ENCODE measurements at places on chromosomes 12 and 14. TPM values are rescaled to one million over a fixed set of nuclear protein-coding genes. Genes with fewer than 3 reads are reported as not detected.

GRCh38 chr12:28378736-28379135 is 188.5 kb downstream of the CCDC91 start:
- H3K4me3 ChIP-seq: no peak overlapping the region
- no peak overlapping the region for H3K27ac ChIP-seq
- no peaks in the 10 kb centered on the region for H3K27me3 ChIP-seq

DNA sequence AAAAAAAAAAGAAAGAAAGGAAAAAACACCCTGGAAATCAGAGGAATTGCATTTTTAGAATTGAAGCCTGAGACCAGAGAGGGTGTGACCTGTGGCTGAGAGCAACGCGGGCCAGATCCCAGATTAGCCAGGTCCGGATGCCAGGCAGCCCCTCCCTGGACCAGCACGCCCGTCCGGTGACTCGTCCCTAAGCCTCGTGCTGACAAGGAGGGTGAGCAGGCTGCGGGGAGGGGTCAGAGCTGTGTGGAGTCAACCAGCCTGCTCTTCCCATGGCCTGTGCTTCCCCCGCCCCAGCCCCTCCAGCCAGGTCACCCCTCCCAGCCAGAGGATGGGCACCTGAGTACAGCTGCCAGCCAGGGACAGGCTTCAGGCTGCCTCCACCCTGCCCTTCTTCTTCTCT is 4.2 kb upstream of the KLC1 start:
- no peak for DNase-seq
- H3K4me1 ChIP-seq: peaks cover 36% of the 10 kb centered on the region
- H3K27ac ChIP-seq: peak overlapping the region; percentile 65
- no peaks in the 10 kb centered on the region for H3K36me3 ChIP-seq
- no peak overlapping the region for H3K4me3 ChIP-seq

GRCh38 chr14:99397698-99398097 is 83.0 kb downstream of the SETD3 start:
- no peaks in the 10 kb centered on the region for H3K27me3 ChIP-seq
- no peak for DNase-seq
- no peak overlapping the region for H3K4me3 ChIP-seq

DNA sequence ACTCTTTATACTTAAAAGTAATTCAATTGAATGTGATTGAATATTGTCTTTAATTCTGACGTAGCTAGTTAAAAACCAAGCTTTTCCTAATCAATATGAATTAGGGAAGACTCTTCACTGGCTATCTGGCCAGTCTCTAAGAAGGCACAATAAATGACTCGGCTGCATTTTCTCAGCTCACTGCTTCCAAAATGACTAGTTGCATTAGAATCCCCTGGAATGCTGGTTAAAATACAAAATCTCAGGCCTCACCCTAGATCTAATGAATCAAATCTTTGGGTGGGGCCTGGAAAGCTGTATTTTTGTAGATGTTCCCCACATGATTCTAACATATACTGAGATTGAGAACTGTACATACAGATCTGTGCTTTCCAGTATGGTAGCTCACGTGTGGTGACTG is 242.1 kb downstream of the CHST11 start:
- no peak overlapping the region for H3K4me3 ChIP-seq
- no peak overlapping the region for H3K27ac ChIP-seq
- peaks cover 18% of the 10 kb centered on the region for H3K36me3 ChIP-seq

- H3K36me3 ChIP-seq: no peaks in the 10 kb centered on the region
- no peak for DNase-seq
- H3K4me1 ChIP-seq: no peaks in the 10 kb centered on the region
- no peak overlapping the region for H3K27ac ChIP-seq
- no peaks in the 10 kb centered on the region for H3K27me3 ChIP-seq
- H3K4me3 ChIP-seq: no peak overlapping the region
These were observed 284.7 kb downstream of the DUSP6 start for GRCh38 chr12:89067421-89068187.

DNA sequence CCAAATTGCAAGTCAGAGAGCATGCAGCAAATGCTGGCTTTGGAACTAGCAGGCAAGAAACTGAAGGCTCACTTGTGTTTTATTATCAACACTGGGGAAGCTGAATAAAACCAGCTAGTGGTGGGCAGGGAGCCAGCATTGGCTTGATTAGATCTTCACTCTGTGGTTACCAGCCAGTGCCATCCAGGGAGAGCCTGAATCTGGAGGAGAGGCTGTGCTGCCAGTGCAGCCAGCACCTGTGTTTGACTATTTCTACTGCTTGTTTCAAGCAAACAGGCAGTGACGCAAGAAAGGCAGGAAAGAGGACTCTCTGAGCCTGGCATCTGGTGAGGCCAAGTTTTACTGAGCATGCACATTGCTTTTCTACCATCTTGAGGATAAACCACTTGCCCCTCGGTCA is 247.0 kb downstream of the PHLDA1 start:
- no peaks in the 10 kb centered on the region for H3K36me3 ChIP-seq
- H3K27me3 ChIP-seq: no peaks in the 10 kb centered on the region
- no peak overlapping the region for H3K4me3 ChIP-seq
- no peak for DNase-seq

ATF1 gene
- 30.6 TPM for total RNA-seq

- H3K27ac ChIP-seq: no peak overlapping the region
- H3K4me3 ChIP-seq: no peak overlapping the region
- H3K36me3 ChIP-seq: peaks cover 64% of the 10 kb centered on the region
- no peaks in the 10 kb centered on the region for H3K4me1 ChIP-seq
- no peak for DNase-seq
These were observed 45.3 kb downstream of the DGLUCY start for GRCh38 chr14:91159182-91159581.

DNA sequence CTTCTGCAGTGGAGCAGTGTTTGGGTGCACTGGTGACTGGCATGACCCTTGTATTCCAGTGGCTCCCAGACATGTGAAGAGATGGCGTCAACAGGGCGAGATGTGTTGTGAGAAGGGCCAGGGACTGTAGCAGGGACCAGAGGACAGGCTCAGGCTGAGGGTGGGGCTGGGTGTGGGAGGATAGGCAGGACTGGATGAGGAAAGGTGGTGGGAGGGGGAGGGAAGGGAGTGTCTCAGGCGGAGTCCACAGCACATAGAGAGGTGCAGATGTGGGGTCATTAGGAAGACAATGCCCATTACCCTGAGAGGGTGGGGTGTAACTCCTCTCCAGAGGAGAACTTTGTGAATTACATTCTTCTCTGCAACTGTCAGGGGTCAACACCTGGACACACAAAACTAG is 78.5 kb downstream of the DICER1 start:
- H3K4me3 ChIP-seq: no peak overlapping the region
- H3K36me3 ChIP-seq: no peaks in the 10 kb centered on the region

BHLHE41 gene
- not detected for total RNA-seq

- no peak overlapping the region for H3K4me3 ChIP-seq
- DNase-seq: no peak
- H3K27ac ChIP-seq: no peak overlapping the region
- peaks cover 2% of the 10 kb centered on the region for H3K27me3 ChIP-seq
- no peaks in the 10 kb centered on the region for H3K36me3 ChIP-seq
These were observed 65.8 kb upstream of the TMPO start for GRCh38 chr12:98449584-98449983.

DBX2 gene
- total RNA-seq: not detected

KRT75 gene
- total RNA-seq: not detected

MYBPC1 gene
- total RNA-seq: not detected

MGAT4C gene
- total RNA-seq: not detected

DNA sequence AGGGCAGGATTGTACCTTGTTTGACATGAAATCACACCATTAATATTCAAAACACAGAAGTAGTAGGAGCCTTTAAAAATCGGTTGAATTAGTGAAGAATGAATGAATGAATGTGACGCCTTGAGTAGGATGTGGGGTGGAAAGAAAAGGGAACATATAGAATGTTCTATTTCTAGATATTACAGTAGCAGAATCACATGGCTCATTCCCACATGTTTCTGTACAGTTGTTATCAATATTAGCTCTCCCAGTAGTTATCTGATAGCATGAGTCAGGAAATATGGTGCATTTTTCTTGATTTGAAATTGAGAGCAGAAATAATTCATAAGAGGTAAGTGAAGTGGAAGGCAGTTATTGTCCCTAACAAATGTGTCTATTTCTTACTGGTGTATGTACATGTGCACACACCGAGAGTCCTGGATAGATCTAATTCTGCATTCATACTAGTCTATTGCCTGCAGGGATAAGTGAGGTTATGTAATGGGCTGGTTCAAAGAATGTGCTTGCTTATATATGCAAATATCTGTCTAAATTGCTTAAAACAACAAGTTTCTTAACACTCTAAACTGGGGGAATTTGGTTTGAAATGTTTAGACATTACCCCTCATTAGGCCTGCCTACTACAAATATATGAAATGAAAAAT is 245.4 kb downstream of the EFCAB11 start:
- no peak for DNase-seq
- no peak overlapping the region for H3K27ac ChIP-seq
- no peaks in the 10 kb centered on the region for H3K4me1 ChIP-seq
- no peaks in the 10 kb centered on the region for H3K36me3 ChIP-seq
- H3K27me3 ChIP-seq: no peaks in the 10 kb centered on the region

- no peak for DNase-seq
- H3K4me3 ChIP-seq: no peak overlapping the region
- no peak overlapping the region for H3K27ac ChIP-seq
- H3K4me1 ChIP-seq: peaks cover 20% of the 10 kb centered on the region
These were observed 3.0 kb downstream of the ARG2 start for GRCh38 chr14:67622675-67623074.

DNA sequence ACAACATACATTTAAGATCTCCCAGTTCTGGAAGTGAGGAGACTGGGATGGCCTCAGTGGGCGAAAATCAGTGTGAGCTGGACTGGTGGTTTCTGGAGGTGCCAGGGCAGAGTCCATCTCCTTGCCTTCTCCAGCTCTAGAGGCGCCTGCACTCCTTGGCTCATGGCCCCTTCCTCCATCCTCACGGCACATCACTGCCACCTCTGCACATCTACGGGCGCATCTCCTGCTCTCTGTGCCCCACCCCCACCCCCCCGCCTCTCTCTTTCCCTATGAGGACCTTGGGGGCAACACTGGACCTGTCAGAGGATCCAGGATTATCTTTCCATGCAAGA is 62.8 kb upstream of the DIO3 start:
- no peak for DNase-seq
- H3K27me3 ChIP-seq: no peaks in the 10 kb centered on the region
- no peaks in the 10 kb centered on the region for H3K4me1 ChIP-seq

GRCh38 chr14:39469094-39469710 is 37.0 kb upstream of the FBXO33 start:
- DNase-seq: peak; percentile 10
- no peaks in the 10 kb centered on the region for H3K36me3 ChIP-seq
- H3K4me1 ChIP-seq: no peaks in the 10 kb centered on the region
- no peak overlapping the region for H3K27ac ChIP-seq

CACNA1C gene
- 0.07 TPM for total RNA-seq

GRCh38 chr12:11753150-11753499 is 103.7 kb downstream of the ETV6 start:
- H3K27me3 ChIP-seq: no peaks in the 10 kb centered on the region
- H3K36me3 ChIP-seq: peaks cover 16% of the 10 kb centered on the region
- H3K27ac ChIP-seq: no peak overlapping the region

DNA sequence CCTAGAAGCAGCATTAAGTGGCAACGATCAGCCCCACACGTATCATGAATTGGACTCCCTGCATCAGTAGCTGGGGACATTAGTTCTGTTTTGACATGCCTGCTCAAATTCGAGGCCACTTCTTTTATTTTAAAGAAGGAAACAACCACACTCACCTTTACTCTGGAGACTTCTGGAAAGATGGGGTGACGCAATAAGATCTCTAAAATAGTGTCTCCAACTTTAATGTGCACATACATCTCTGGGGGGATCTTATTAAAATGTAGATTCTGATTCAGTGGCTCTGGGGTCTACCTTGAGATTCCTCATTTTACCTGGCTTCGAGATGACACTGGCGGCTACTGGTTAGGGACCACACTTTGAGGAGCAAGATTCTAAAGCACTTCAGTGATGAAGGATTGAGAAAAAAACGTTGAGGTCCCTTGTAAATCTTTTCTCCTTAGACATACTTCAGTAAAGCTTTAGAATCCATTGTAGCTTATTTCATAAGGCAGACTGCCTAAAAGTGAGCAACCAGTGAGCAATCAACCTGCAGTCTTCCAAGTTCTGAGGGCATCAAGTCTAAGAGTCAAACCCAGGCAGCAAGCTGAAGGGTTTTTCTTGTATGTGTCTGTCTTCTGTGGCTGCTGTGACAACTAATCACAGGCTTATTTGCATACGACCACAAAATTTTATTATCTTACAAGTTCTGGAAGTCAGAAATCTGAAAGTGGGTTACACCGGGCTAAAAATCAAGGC is 718.6 kb upstream of the TBX3 start:
- H3K4me3 ChIP-seq: no peak overlapping the region
- no peak overlapping the region for H3K27ac ChIP-seq
- DNase-seq: no peak
- H3K36me3 ChIP-seq: no peaks in the 10 kb centered on the region
- no peaks in the 10 kb centered on the region for H3K27me3 ChIP-seq
- H3K4me1 ChIP-seq: no peaks in the 10 kb centered on the region

DNA sequence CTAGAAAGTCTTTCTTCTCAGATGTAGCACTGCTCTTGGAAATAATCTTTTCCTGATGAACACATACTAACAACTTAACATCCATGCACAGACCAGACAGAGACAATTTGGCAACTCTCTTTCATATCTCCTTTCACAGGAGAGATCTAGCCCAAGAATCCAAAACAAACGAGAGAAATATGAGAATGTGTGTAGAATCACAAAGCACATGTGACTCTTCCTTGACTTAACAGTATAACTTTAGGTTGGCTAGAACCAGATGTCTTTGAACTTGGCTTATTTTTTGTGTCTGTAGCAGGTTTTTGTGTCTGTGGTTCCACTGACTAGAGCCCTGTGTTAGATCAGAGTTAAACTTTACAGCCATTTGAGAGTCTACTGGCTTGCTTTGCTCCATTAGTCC is 114.2 kb downstream of the STXBP6 start:
- H3K4me1 ChIP-seq: no peaks in the 10 kb centered on the region
- no peak overlapping the region for H3K4me3 ChIP-seq
- no peaks in the 10 kb centered on the region for H3K36me3 ChIP-seq
- no peaks in the 10 kb centered on the region for H3K27me3 ChIP-seq
- H3K27ac ChIP-seq: no peak overlapping the region
- DNase-seq: no peak

DNA sequence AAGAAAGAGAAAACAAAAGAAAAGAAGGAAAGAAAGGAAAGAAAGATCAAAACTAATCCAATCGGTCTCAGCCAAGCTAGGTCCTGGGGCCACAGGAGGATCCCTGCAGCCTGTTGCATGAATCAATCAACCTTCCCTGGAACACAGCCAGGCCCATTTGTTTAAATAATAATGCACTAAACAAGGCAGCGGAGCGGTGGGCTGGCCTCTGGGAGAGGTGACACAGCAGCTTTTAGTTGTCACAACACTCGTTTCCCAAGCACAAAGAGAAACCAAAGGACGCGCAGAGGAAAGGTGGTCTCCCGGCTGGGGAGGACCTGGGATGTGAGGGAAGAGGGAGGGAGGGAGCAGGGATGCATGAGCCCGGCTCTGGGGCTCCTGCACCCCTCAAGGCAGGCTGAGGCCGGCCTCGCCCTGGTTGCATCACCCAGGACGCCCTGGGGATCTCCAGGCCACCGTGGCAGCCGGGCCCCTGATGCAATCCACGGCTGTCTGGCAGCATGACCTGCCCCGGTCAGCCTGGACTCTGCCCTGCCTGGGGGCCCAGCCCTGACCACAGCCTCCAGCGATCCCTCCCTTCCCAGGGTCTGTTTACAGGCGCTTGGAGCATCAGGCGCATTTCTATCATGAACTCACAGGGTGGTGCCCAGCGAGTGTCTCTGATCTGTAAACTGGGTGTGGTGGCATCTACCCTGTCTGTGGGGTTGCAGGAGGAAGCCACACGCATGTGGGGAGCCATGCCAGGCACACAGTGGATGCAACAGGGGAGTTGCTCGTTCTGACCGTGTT is 32.5 kb downstream of the MMP17 start:
- H3K4me3 ChIP-seq: no peak overlapping the region
- no peaks in the 10 kb centered on the region for H3K36me3 ChIP-seq
- H3K27me3 ChIP-seq: no peaks in the 10 kb centered on the region
- H3K4me1 ChIP-seq: no peaks in the 10 kb centered on the region

Data from CD4-positive, CD25-positive, alpha-beta regulatory T cell (primary cell).